ENCODE measurements at places on chromosomes 6 and 20.

- H3K36me3 ChIP-seq = no peaks in the 10 kb centered on the region
- H3K4me1 ChIP-seq = no peaks in the 10 kb centered on the region
- DNase-seq = no peak
- H3K27me3 ChIP-seq = no peaks in the 10 kb centered on the region
- H3K27ac ChIP-seq = peak overlapping the region; percentile 26
- H3K4me3 ChIP-seq = no peak overlapping the region
Measured at GRCh38 chr6:148997865-148998264, 251.0 kb downstream of the UST start.

DNA sequence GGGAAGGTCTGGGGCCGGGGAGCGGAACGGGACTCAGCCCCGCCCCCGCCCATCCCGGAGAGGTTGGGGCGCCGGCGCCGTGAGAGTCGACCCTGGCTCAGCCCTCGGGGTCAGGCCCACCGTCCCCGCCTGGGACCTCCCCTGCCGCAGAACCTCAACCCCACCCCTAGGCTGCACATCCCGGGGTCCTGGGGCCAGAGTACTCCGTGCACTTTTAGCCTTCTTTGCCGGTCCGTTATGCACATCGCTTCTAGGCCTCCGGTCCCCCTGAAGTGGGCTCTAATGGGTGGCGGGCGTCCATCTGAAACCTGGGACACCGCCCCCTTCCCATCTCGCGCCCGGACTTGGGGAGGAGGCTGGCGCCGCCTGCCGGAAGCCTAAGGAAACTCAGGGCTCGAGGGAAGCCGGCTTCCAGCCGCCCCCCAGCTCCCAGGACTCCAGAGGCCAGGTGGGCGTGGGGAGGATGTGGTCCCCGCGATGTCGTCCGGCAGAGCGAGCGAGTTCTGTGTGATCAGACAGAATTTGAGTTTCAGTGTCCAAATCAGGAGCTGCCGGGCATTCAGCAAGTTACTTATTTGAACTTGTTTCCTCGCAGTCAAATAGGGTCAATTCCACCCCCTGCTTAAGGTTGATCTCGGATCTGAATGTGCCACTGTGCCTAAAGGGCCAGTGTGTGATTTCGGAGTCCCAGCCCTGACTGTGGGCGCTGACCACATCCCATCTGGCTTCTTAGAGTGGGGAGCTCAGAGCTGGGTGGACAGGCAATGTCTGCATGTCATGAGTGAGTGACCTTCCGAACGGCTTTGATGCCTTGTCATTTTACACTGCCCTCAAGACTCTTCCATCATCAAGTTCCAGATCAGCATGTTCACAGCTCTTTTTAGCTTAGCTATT, 47.6 kb downstream of the CPXM1 start:
- H3K27ac ChIP-seq = no peak overlapping the region
- peak overlapping the region; percentile 62 for H3K4me3 ChIP-seq
- H3K27me3 ChIP-seq = peaks cover 3% of the 10 kb centered on the region

- no peaks in the 10 kb centered on the region for H3K36me3 ChIP-seq
- H3K27ac ChIP-seq = no peak overlapping the region
- no peak for DNase-seq
- no peak overlapping the region for H3K4me3 ChIP-seq
Measured at GRCh38 chr6:130473886-130474285, 108.1 kb downstream of the TMEM200A start.

GRCh38 chr20:45041464-45042337, 59.2 kb downstream of the KCNS1 start:
- peaks cover 2% of the 10 kb centered on the region for H3K4me1 ChIP-seq
- H3K27me3 ChIP-seq = no peaks in the 10 kb centered on the region

DNA sequence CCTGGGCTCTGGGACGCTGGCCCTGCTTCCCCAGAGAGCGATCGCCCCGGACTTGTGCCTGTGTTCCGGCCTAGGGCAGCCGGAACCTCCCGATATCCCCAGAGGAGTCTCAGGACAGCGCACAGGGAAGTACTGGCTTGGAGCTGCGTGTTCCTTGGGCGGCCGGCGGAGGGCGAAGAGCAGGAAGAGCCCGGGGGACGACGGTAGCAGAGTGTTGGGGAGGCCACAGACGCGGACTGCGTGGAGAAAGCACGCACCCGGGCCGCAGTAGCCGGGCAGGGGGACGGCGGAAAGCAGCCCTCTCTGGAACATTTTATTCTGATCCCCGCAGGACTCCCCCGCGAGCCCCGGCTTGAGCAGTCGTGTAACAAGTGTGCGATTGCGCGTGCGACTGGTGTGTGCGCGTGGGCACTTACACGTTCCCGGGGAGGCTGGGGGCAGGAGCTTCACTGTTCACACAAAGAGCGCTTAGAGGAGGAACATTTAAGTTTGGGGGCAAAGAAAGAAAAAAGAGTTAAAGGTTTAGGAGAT, 36.1 kb downstream of the NCR2 start:
- H3K27me3 ChIP-seq = peaks cover 29% of the 10 kb centered on the region
- peak overlapping the region; percentile 53 for H3K4me3 ChIP-seq
- no peak for DNase-seq
- H3K4me1 ChIP-seq = peaks cover 9% of the 10 kb centered on the region

- no peak for DNase-seq
- no peaks in the 10 kb centered on the region for H3K36me3 ChIP-seq
- no peak overlapping the region for H3K27ac ChIP-seq
- H3K4me1 ChIP-seq = no peaks in the 10 kb centered on the region
Measured at GRCh38 chr6:33828764-33829731, 25.2 kb upstream of the MLN start.

DNA sequence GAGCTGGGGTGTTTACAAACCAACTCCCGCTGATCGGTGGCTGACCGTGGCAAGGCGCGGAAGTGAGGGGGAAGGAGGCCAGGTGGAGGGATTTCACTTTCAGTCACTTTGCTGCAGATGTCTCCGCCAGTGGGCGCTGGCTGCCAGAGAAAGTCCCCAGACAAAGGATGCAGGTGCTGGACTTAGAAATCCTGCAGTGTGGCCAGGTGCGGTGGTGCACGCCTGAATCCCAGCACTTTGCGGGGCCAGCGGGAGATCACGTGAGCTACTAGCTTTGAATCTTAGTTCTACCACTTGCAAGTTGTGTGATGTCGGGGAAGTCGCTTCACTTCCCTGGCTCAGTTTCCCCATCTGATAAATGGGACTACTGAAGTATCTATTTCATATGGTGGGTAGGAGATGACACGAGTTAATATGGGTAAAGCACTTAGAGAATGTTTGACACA, 180.4 kb downstream of the ZNF217 start:
- H3K4me3 ChIP-seq = no peak overlapping the region
- no peak overlapping the region for H3K27ac ChIP-seq
- no peaks in the 10 kb centered on the region for H3K27me3 ChIP-seq
- no peak for DNase-seq
- H3K36me3 ChIP-seq = no peaks in the 10 kb centered on the region

GRCh38 chr6:149898966-149899365, 1.1 kb upstream of the RAET1E start:
- H3K36me3 ChIP-seq = no peaks in the 10 kb centered on the region
- DNase-seq = no peak
- no peak overlapping the region for H3K27ac ChIP-seq
- peaks cover 12% of the 10 kb centered on the region for H3K4me1 ChIP-seq

DNA sequence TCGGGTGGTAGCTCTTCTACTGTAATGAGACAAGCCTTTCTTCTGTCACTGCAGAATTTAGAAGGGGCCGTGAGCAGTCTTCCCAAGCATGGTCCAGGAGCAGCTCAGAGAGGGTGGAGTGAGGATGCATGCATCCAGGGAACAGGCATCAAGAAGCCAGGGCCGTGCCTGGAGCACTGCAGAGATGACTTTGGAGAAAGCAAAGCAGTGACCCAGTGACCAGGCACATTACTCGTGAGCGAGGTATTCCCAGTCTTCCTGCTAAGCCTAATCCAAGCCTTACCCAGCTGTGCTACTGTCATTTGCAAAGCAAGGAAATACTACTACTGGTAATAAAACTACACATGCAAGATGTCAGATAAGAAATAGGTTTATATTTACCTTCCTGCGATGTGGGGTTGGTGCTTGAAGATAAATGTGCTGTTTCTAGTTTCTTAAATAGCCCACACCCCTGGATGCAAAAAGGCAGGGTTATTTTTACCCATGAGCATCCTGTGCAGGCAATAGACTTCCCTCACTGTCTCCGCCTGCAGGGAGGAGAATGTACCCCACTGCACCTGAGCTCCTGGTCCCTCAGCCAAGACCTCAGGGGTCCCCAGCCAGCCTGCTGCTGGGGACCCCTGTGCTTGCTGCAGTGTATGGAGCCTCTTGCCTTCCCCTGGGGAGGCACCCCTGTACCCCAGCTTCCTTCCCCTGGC, 62.9 kb downstream of the SSR1 start:
- H3K27me3 ChIP-seq = no peaks in the 10 kb centered on the region
- DNase-seq = no peak
- H3K4me1 ChIP-seq = no peaks in the 10 kb centered on the region
- H3K4me3 ChIP-seq = no peak overlapping the region
- H3K27ac ChIP-seq = no peak overlapping the region

DNA sequence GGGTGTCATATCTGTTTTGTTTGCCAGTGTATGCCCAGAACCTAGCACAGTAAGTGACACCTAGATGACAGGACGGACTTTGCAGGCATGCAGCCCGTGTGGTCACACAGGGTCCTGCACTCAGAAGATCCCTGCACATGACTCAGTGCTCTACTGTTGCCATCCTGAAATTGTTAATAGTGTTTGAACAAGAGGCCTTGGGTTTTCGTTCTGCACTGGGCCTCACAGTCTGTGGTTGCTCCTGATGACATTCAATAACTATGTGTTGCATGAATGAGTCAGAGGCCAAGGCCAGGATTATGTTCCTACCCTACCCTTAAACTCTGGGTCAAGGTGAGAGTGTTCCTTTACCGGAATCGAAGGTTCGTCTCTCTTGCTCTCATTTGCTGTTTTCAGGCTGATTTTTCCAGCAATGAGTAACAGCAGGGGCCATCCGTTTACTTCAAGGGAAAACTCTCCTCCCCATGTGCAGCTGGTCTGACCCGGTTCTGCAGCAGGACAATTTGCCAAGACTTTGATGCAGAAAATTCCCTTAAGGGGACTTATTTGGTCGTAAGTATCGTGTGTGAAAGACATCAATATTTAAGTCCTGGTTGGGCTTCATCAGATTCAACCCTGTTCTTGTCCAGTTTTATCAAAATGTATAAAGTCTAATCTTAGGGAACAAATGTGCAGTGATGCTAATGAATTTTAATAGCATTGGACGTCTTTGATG, 13.0 kb upstream of the PFDN4 start:
- no peaks in the 10 kb centered on the region for H3K27me3 ChIP-seq
- H3K4me1 ChIP-seq = no peaks in the 10 kb centered on the region
- H3K4me3 ChIP-seq = no peak overlapping the region
- no peak for DNase-seq
- H3K27ac ChIP-seq = no peak overlapping the region

DNA sequence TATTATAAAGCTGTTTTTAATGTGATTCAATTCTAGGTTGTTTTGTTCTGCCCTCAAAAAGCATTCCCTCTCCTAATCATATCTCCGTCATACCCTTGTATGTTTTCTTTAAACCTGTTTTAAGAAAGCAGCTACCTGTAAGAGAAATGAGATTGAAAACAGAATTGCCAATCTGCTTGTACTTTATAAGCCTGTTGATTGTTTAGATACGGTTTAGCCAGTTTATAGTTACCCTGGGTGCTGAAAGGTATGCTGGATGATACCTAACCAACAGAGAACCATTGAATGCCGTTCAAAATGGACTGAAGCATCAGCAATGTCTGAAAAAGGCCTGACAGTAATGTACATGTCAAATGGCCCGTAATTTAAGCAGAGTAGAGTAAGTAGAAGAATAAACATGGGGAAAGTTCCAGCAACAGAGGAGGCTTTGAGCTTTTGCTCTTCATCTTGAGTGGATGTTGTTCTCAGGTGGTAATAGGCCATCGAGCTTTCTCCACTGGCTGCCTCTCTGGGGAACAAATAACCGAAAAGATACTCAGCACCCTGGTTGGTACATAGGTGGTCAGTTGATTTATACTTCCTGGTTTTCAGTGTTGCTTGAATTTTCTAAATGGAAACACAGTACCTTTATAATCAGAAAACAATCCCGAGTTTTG, 27.5 kb downstream of the PTPN1 start:
- H3K27me3 ChIP-seq = no peaks in the 10 kb centered on the region
- H3K27ac ChIP-seq = no peak overlapping the region
- no peaks in the 10 kb centered on the region for H3K36me3 ChIP-seq
- peaks cover 35% of the 10 kb centered on the region for H3K4me1 ChIP-seq
- no peak for DNase-seq

- no peak overlapping the region for H3K27ac ChIP-seq
- no peaks in the 10 kb centered on the region for H3K36me3 ChIP-seq
- H3K4me1 ChIP-seq = no peaks in the 10 kb centered on the region
- H3K4me3 ChIP-seq = no peak overlapping the region
- no peaks in the 10 kb centered on the region for H3K27me3 ChIP-seq
- no peak for DNase-seq
Measured at GRCh38 chr6:37679539-37680476, 17.9 kb downstream of the MDGA1 start.

- H3K4me3 ChIP-seq = no peak overlapping the region
- no peak for DNase-seq
- no peaks in the 10 kb centered on the region for H3K36me3 ChIP-seq
- no peaks in the 10 kb centered on the region for H3K27me3 ChIP-seq
Measured at GRCh38 chr6:159959165-159959975, 9.5 kb upstream of the IGF2R start.

- H3K27me3 ChIP-seq = no peaks in the 10 kb centered on the region
- no peak for DNase-seq
- no peaks in the 10 kb centered on the region for H3K4me1 ChIP-seq
Measured at GRCh38 chr6:14472986-14473337, 355.4 kb downstream of the CD83 start.

DNA sequence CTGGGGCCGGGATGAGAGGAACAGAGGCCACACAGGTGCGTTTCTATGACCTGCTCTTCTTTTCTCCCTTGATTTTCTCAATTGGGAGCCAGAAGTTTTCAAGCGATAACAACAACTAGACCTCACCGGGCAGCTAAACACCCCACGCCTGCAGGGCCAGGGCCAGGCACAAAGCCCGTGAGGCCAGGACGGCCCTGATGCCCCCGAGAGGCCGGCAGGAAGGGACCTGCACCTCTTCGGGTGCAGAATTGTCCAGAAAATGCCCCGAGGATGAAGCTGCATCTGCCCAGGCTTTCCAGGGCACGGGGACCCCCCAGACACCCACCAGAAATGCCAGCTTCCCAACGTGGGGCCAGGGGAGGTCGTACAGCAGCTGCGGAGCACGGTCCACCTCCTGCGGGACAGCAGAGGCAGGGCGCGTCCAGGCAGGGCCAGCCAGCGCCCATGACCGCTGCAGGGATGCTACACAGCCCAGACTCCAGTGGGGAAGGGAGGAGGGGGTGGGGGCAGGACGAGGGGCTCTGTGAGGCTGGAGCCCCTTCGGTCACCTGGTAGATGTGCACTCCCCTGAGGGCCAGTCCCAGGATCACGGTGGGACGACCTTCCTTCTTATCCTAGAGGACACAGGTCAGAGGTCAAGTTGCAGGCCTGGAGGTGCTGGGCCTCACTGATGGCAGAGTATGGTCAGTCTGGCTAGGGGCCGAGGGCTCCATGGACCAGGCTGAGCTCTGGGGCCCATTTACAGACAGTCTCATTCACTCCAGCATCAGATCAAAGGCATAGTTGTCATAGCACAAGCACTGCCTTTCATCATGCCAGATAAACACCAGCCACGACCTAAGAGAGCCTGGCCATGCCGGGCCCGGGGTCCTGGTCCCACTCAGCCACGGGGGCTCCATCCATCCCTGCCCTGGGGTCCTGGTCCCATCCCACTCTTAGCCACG, 16.4 kb downstream of the FRMD1 start:
- H3K36me3 ChIP-seq = no peaks in the 10 kb centered on the region
- H3K27ac ChIP-seq = no peak overlapping the region
- no peak overlapping the region for H3K4me3 ChIP-seq
- DNase-seq = no peak
- no peaks in the 10 kb centered on the region for H3K4me1 ChIP-seq

Measured in ascending aorta (tissue), 2 donors.